ENCODE measurements at places on chromosomes 6 and 20. TPM values are rescaled to one million over a fixed set of nuclear protein-coding genes. Genes with fewer than 3 reads are reported as not detected.

DNA sequence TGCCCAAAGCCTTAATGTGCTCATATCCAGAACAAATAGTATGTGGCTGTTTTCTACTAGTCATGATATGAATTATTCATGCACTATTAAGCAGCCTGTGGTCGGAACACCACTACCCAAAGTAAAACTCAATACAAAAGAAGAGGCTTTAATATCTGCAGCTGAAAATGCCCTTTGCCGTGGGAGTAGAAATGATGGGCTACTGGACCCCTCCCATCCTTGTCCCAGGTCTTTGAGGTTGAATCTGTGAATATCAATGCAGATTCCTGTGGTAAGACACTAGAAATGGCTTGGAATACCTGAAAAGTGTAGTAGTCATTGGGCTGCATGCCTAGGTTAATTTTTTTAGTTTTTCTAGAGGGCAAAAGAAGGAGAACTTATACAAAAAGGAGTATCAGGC, 303.7 kb downstream of the TBC1D7 start:
- DNase-seq: no peak

GRCh38 chr6:35729722-35730121, 7.1 kb upstream of the ARMC12 start:
- no peak for DNase-seq

DNA sequence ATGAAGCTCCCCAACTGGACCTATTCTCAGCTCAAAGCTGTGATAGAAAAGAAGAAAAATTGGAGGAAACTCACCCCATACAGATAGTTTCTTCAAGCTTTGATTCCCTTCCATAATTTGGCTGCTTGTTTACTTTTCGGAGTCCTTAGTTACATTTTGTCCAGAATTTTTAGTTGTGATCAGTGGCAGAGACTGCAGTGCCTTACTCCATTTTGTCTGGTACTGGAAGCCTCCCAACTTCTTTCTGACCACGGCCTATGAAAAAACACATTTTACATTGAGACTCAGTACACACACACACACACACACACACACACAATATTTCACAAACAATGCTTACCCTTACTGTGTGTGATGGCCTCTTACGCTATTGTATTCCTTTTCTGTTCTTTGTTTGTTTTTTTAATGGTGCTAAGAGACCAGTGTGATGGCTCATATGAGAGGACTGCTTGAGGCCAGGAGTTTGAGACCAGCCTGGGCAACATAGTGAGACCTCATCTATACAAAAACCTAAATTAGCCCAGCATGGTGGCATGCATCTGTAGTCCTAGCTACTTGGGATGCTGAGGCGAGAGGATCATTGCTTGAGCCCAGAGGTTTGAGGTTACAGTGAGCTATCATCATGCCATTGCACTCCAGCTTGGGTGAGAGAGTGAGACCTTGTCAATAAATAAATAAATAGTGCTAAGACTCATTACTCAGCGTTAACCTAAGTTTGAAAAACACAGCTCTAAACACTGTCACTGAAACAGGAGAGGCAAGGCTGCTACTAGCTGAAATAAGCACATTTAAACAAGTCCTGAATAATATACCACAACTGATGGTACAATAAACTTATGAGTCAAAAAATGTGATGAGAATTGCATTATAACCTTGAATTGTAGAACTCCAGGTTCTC, 13.8 kb upstream of the RNF8 start:
- no peak for DNase-seq

GRCh38 chr6:13666194-13667105, 45.2 kb downstream of the RANBP9 start:
- no peak for DNase-seq

- peak; percentile 53 for DNase-seq
Measured at GRCh38 chr6:107957308-107957908, 600 bp downstream of the SEC63 start.

DNA sequence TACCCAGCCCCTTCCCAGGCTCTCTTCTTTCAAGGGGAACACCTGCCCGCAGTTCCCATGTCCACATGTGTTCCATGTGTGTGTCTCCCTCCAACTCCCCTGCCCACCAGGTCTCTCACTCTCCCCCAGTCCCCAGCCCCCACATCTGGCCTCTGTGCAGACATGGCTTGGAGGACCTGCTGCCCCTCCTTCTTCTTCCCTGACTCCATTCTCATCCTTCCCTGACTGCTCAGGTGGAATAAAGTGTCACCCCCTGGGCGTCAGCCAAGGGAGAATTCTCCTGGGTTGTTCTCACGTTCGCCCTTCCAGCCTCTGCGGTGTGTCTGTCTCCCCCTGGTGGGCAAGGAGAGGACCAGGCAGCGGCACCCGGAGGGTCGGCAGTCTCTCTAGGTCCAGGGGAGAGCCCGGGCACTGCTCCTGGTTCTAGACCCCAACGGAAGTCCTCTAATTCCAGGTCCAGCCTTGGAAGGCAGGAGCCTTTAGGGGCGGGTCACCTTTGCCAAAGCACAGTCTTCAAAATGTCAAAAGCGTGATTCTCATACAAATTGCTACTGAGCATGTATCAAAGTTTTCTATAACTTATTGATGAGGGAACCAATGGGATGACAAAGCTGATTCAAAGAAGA, 50.5 kb downstream of the EBF4 start:
- DNase-seq: no peak

GRCh38 chr6:5379647-5380242, 118.4 kb downstream of the FARS2 start:
- DNase-seq: no peak

DNA sequence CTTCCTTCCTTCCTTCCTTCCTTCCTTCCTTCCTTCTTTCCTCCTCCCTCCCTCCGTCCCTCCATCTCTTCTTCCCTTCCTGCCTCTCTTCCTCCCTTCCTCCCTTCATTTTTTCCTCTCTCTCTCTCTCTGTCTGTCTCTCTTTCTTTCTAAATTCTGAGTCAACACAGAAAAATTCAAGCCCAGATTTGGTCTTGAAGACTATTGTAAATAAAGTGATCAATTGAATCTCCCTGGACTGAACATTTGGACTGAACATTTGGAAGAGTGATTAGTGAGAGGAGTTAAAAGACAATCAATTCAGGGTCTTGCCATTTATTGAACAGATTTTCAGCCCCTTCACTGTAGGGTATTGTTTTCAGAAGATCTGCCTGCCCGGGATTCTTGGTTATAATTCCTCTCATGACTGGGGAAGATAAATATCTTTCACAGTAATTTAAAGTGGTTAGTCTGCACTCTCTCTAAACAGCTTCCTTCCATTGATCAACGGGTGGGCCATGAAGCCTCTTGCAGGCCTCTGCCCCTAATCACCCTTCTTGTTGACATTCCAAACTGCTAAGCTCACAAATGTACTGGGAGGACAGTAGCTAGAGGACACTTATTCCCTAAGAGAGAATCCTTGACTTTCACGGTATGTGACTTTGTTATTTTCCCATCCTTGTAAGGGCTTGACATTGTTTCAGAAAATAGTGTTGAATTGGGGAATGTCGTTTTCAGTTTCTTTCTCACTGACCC, 101.7 kb upstream of the BMP2 start:
- DNase-seq: no peak

GRCh38 chr6:63560801-63561287, 11.4 kb upstream of the LOC128125822 start:
- no peak for DNase-seq

The TREM1 gene
- 2.2 TPM for total RNA-seq

The TPX2 gene
- 0.81 TPM for total RNA-seq
